ENCODE measurements at places on chromosomes 6 and 20. TPM values are rescaled to one million over a fixed set of nuclear protein-coding genes. Genes with fewer than 3 reads are reported as not detected.

NFATC2 gene
- total RNA-seq = 2.9 TPM

BCKDHB gene
- 14.8 TPM for total RNA-seq

PPP1R14C gene
- total RNA-seq = 37.0 TPM

SLC32A1 gene
- total RNA-seq = not detected

CENPW gene
- total RNA-seq = 5.7 TPM

KCNK17 gene
- not detected for total RNA-seq

FAM210B gene
- 59.7 TPM for total RNA-seq

MUC21 gene
- not detected for total RNA-seq

GMEB2 gene
- total RNA-seq = 14.4 TPM

DNA sequence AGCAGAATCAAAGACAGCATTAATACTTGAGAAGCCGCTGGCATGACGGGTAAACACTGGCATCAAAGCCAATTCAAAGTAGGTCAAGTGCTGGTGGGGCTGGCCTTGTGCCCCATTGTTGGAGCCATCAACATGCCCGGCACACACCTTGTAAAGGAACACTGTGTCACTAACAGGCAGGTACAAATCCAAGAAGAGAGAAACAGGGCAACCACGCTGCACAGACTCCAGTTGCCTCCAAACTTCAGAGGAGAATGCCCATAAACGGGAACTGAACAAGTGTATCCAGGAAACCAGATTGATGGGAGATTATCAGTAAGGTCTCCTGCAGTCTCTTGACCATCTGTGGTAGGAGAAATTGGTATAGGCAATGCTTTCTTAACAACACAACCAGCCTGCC, 127.0 kb upstream of the STXBP5 start:
- no peak for DNase-seq

DNA sequence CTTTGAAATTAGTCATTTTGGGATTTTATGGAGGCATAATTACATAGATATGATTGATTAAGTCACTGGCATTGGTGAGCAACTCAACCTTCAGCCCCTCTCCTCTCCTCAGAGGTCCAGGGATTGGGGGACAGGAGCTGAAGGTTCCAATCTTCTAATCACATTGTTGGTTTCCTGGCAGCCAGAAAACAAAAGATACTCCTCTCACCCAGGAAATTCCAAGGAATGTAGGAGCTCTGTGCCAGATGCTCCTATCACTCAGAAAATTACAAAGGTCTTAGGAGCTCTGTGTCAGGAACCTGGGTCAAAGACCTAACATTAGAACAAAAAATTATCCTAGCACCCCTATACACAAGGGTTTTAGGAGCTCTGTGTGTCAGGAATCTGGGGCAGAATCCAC, 679.7 kb upstream of the ID4 start:
- no peak for DNase-seq

- DNase-seq = no peak
These were observed 19.4 kb downstream of the NQO2 start for GRCh38 chr6:3019065-3019464.

DNA sequence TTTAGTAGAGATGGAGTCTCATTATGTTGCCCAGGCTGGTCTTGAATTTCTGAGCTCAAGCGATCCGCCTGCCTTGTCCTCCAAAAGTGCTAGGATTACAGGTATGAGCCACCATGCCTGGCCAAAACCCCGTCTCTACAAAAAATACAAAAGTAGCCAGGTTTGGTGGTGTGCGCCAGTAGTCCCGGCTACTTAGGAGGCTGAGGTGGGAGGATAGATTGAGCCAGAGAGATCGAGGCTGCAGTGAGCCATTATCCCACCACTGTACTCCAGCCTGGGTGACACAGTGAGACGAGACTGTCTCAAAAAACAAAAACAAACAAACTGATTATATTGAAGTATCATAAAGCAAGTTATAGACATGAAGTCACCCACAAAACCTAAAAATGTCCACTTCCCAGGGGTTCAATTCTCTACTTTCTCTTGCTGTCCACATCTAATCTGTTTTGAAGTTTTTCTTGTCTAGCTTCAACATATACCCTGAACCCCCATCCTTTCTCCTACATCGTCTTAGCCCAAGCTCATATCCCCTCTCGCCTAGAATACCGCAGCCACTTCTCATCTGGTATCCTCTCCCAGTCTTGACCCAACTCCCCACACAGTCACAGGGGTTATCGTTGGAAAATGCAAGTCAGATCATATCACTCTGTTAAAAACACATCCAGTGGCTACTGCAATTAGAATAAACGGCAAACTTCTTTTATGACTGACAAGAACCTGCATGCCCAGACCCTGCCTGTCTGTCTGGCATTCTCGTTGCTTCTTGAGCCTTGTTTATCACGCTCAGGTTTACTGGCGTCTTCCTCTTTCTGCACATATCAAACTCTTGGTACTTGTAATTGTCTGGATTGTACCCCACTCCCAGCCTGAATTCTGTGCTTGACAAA, 20.1 kb upstream of the NCOA3 start:
- no peak for DNase-seq

DNA sequence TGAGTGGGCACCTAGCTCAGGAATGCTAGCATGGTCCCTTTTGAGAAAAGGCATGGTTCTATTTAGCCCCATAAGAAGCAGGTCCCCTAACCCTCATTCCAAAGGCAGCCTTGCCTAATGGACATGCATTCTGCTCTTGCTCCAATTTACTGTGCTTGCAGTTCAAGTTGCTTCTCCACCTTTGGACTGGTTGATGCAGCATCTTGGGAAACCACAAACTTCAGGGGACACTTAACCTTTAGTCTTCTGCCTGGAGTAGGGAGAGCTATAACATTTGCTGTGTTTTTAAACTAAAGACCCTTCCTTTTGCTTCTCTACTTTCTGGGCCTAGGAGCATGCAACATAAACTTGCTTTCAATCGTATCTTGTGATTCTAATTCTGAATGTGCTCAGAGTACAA, 5.1 kb upstream of the PHF3 start:
- DNase-seq = no peak

DNA sequence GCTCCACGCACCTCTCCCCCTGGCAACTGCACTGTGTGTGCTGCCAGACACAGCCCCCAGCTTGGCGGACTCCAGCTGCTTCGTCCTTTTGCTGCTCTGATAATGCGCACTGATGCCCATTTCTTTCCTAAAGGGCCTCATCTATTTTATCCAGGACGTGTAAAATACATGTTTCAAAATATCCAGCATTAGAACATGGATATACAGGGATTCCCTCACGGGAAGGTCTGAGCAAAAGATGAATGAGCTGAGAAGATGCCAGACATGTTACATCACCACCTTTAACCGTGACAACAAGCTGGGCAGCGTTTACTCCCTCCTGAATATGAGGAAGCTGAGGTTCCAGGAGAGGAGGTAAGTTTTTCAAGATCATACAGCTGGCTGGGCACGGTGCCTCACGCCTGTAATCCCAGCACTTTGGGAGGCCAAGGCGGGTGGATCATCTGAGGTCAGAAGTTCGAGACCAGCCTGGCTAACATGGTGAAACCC, 32.8 kb downstream of the TNXB start:
- peak; percentile 67 for DNase-seq

- no peak for DNase-seq
These were observed 109.5 kb downstream of the LCA5 start for GRCh38 chr6:79427721-79428120.

GRCh38 chr20:24566656-24567055, 97.2 kb downstream of the SYNDIG1 start:
- DNase-seq = no peak

- no peak for DNase-seq
These were observed 38.7 kb downstream of the DACT2 start for GRCh38 chr6:168280899-168281245.

DNA sequence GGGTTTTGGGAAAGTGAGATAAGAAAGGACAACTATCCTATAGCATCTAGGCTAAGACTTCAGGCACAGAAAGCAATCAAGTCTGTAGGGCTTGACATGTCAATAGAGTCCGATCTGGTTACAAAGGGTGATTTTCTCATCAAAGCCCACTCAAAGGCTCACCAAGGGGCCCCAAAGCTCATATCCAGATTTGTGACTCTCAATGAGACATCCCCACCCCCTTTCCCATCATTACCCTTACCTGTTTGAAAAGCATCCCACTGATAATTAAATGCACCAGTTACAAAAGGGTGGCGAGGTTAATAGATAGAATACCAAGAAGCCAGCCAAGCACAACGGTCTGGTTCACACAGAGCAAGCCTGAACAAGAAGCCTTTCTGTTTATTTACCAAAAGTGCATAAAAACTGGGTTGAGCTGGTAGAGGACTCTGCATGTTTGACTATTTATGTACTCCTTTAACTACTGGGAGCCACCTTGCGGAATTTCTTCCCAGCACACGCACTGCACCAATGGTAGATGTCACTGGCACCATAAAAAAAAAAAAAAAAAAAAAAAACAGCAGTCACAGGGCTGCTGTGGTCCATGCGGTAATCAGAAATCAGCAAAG, 6.1 kb downstream of the JAG1 start:
- no peak for DNase-seq

GRCh38 chr20:35619196-35620095, 3.8 kb downstream of the SPAG4 start:
- DNase-seq = peak; percentile 58

DNA sequence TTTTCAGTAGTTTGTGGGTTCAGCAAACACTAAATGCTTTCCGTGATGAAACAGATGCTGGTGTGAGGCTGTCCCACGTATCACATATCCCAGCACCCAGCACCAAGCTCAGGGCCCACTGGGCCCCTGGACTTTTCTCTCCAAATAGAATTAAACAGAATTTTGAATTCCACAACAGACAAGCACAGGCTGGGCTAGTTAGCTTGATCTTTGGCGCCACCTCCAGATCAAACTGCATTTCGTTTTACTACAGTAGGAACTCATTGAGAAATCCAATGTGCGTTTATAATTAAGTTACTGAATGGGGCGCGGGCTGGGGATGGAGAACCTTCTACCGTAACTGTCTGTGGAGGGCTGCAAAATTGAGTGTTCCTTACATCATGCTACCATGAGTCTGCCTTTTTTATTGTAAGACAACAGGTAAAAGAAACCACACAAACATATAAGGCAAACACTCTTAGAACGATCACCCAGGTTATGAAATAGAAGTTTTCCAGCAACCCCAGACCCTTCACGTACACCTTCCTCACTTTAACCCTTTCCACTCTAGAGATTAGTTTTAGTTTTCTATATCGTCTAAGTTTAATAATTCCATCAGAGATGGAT, 107.8 kb downstream of the ZFP64 start:
- no peak for DNase-seq

DNA sequence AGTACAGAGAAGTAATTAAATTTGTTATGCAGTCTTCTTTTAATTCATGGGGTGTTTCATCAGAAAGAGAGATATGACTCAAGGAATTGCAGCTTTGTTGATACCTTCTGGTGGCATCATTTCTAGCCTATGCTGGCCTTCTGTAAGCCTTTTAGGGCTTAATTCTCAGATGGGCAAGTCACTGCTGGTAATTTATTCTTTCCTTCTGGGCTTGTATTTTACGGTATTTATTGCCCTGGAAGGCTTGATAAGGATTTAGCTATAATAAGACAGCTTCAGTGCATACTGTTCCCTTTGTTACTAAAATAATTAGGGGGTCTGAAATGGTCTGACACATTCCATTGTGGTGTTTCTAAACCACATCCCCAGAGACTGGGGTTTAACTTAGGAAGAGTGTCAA, 57.9 kb upstream of the EMILIN3 start:
- no peak for DNase-seq

DNA sequence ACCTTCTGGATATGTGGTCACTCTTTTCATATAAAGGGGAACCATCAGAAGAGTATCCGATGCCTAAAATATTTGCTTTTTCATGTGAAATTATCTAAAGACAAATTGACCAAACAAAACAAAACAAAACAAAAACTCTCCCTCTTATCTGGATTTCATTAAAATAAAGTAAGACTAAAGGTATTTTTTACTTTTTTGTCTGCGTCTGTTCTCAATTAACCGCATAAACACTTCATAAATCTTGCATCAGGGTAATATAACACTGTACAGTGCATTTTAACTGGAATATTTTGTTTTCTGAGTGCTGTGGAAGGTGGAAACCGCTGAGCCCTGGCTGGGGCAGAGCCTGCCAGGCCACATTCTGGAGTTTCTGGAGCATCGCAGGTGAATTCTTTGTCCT, 234.1 kb upstream of the ZFP64 start:
- DNase-seq = no peak

DNA sequence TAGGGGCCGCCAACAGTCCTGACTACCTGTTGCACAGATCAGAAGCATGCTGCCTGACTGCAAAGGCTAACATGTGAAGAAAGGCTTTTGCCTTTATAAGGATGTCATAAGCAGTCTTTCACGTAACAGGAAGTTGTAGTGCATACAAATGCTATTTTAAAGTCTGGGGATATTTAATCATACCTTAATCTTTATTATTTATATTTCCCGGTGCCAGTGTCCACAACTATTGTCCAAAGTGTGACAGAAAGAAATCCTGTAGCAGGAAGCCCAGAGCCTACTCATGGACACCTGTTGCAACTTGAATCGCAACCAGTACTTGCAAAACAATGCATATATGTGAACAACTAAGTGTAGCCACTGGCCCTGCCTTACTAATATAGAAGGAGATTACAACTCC, 235.8 kb downstream of the ALDH8A1 start:
- no peak for DNase-seq

- DNase-seq = no peak
These were observed 303.0 kb downstream of the PRL start for GRCh38 chr6:21993841-21994240.

DNA sequence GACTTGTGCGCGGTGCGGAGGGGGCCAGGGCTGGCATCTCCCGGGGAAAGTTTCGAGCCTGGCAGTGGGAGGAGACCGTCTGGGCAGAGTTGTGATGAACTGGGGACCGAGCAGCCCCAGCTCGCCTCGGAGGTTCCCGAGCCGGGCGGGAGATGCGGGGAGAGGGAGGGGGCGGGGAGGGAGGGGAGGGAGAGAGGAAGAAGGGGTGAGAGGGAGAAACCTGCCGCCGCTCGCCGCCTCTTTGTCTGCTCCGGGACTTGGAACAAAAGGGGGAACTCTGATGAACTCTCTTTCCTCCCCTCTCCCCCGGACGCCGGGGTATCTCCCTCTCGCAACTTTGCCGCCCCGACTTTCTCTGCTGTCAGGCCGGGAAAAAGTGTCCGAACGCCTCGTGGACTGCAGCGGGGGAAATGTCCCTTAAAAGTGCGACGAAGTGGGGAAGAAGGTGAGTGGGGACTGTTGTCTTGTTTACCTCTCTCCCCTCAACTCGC, 72.7 kb downstream of the SOX4 start:
- no peak for DNase-seq

GRCh38 chr6:52871621-52872020, 31.0 kb upstream of the GSTA5 start:
- DNase-seq = no peak

DNA sequence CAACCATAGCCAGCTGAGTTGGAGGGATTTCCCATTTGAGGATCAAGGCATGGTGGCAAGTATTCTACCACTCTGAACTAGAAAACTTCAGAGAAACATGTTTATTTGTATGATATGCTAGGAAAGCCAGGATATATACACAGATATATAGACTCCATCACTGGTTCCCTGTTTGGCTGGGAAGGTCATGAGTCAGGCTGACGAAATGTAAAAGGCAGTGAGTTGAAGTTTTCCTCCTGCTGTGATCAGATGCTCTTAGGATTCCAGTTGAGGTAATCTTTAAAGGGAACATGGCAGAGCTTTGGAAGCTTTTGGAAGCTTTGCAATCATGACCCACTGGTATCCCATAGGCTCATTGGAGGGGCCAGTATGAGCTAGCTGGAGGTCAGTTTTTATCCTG, 1369.1 kb downstream of the EPHA7 start:
- no peak for DNase-seq

GRCh38 chr6:129748901-129749748, 39.1 kb upstream of the ARHGAP18 start:
- DNase-seq = peak; percentile 54

GRCh38 chr6:104046426-104046825, 813.3 kb downstream of the HACE1 start:
- no peak for DNase-seq
